Tongue (tissue), 3 donors: ENCODE measurements at places on chromosomes 7 and 10. TPM values are rescaled to one million over a fixed set of nuclear protein-coding genes. Genes with fewer than 3 reads are reported as not detected.

ETV1 gene
- 11.8 TPM for total RNA-seq

DNA sequence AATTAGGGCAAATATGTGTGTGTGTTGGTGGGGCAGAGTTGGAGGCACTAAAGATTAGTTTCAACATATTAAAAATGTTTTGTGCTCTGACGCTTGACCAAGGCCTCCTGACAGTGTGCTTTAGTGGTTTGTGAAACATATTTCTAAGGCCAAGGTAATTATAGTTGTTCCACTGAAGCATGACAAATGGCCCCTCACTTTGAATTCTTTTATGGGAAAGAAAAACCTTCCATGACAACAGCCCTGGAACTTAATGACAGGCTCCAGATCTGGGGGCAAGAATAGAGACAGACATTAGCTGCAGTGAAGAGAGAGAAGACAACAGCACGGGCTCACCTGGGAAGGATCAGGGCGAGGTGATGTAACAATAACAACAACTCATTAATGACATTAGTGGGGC is 155.8 kb downstream of the CHN2 start:
- no peak for DNase-seq

- DNase-seq: no peak
Observed at GRCh38 chr7:149254181-149254858, 7.7 kb upstream of the ZNF783 start.

DNA sequence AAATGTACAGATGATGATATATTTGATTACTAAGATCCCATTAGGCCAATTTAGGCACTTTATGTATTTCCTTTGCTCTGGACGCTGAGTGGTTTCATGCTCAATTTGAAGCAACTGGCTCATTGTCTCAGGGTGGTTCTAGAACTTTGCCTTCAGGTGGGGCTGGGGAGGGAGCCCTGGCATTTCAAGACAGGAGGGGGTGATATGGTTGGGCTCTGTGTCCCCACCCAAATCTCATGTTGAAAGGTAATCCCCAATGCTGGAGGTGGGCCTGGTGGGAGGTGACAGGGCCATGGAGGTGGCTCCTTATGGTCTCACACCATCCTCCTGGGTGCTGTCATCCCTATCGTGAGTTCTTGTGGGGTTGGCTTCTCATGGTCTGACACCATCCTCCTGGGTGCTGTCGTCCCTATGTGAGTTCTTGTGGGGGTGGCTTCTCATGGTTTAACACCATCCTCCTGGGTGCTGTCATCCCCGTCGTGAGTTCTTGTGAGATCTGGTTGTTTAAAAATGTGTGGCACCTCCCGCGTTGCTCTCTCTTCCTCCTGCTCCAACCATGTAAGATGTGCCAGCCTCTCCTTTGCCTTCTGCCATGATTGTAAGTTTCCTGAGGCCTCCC is 151.5 kb upstream of the KLF6 start:
- DNase-seq: no peak

DNA sequence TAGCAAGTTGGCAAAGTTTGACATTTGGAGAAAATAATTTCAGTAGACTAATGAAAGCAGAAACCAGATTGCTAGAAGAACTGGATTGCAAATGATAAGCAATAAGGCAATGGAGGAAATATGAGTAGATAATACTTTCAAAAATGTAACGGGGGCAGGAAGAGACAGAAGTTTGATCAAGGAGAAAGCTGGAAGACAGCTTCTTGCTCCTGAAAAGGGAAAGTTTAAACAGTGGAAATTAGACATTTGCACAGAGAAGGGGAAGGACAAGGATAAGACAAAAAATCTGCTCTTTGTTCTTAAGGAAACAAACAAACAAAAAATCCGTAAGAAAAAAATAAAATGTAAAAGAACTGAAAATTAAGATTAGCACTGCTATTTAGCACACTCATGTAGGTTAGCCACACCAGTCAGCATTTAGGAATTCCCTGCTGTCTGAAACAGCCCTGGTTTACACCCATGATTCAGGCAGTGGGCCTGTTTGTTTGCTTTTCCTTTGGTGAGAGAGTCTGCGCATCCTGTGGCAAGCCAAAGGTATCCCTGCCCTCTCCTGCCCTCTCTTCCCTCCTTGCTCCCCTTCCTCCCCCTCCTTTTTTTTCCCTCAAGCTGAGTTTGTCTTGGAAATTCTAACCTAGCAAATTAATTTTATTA is 104.3 kb upstream of the CAV2 start:
- DNase-seq: no peak
